HEK293T (cell line): ENCODE measurements at places on chromosomes 16 and 17.

- no peak for DNase-seq
Measured at GRCh38 chr17:17314501-17315071, 11.4 kb downstream of the NT5M start.

GRCh38 chr17:7340179-7340578, 3.9 kb downstream of the ACAP1 start:
- no peak for DNase-seq

DNA sequence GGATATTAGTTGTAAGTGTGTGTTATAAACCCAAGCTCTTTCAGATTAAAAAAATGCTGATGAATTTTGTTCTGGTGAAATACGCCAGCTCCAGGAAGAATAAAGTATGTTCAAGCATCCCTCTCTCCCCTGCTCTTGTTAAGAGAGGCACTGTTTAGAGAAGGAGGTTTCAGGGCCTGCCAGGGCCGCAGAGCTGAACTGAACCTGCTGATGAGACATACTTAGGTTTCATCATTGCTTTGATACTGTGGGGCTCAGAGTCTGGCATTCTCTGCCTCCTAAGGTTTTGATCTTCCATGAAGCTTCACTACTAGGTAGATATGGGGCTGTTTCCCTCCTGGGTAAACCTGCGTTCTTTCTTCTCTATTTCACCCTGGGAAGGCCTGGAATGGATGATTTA, 175.3 kb upstream of the FAM20A start:
- no peak for DNase-seq

GRCh38 chr17:79027925-79028491, 4.0 kb downstream of the C1QTNF1 start:
- DNase-seq: no peak

- DNase-seq: no peak
Measured at GRCh38 chr17:58321571-58322525, 6.7 kb downstream of the TSPOAP1 start.

DNA sequence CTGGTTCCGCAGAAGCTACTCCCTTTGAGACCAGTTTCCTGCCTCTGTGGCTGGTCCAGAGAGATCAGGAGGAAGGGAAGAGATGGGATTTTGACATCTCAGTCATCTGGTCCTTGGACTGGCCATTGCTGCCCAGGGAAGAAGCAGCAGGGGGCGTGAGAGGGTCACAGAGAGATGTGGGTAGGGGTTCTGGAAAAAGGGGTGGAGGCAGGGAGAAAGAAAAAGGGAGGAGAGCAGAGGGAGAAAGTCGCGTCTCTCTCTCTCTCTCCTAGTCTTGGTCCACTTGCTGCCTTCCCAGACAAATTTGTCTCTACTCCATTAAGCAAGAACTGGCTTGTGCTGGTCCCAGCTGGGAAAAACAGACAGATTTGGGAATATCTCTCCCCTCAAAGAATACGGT, 4.4 kb downstream of the SHBG start:
- peak; percentile 68 for DNase-seq

- DNase-seq: no peak
Measured at GRCh38 chr16:1119766-1120576, 23.9 kb upstream of the C1QTNF8 start.

GRCh38 chr16:53960050-53960812, 256.3 kb downstream of the FTO start:
- DNase-seq: no peak

GRCh38 chr16:48885471-48885870, 275.5 kb upstream of the N4BP1 start:
- DNase-seq: no peak

DNA sequence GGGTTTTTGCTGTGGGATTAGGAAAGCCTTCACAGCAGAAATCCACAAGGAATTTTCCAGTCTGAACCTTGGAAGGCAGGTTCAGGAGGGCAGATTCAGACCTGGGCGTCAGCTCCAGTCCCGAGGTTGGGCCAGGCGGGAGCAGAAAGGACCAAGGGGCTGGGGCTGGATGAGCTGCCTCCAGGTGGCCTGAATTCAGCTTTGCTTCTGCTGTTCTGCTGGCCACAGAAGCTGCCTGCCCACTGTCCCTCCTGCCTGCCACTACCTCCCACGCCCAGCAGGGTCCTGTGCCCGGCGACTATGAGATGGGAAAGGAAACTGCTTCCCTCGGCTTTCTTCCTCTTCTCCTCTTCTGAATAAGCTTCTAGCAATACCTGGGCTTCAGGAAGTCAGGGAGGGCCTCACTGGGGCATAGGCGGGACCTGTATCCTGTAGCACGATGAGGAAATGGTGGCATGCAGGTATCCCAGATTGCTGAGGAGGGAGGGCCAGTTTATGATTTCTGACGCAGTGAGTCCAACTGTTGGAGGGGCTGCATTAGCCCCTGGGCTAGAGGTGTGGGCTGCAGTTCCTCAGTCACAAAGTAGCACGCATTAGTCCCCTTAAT, 18.4 kb downstream of the TBX4 start:
- no peak for DNase-seq

DNA sequence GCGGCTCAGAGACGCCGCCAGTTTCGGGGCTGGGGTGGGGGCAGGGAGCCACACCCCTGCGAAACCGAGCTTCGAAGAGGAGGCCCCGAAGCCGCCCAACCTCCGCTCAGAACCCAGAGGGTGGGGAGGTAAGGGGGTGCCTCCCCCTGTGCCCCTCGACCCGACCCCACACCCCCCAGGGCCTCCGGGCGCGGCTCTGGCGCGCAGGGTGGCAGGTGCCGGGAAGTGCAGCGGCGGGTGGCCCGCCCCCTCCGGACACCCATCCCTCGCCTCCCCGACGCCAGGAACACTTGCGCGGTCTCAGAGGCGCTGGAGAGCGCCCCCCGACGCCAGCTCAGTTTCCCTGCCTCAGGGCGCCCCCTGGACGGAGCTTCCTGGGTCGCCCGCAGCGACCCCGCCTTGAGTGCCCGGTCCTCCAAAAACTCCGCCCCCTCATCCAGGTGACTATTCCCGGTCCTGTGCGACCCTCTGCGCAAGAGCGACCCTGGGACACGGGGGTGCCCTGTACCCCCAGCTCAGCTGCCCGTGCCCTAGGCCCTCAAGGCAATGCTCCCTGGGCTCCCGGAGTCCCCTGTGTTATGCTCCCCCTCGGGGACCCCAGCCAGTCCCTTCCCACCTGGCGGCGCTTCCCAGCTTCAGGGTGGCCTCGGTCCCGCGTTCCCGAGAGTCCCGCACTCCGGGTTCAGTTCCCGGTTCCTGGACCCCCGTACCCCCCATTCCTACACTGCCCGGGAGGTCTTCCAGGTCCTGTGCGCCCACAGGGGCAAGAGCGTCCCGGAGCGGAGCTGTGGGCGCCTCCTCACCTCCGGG, 562 bp downstream of the PPL start:
- DNase-seq: no peak

DNA sequence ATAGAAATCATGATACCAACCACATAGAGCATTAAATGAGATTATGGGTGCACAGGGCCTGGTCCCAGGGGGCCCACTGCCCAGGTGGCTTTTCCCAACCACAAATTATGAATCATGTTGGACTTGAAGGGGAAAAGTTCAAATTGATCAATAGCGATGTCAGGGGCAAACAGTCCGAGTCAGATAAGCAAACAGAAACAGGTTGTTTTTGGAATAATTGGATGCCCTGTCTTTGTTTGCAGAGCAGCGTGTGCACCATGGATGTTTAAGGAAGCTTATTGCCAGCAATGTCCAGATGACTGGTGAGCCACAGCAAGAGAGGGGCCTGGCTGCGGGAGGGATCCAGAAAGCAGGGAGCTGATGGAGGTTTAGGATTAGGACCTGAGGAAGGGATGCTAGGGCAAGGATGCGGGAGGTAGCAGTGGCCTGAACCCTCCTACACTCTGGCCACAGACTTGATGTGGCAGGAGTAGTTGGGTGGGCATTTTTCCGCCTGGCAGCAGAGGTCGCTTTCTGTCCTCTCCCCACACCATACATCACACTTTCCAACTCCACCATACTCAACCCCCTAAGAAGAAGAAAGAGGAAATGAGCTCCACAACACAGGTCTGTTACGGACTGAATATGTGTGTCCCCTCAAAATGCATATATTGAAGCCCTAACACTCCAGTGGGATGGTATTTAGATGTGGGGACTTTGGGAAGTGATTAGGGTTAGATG, 266.4 kb upstream of the RPL38 start:
- no peak for DNase-seq

DNA sequence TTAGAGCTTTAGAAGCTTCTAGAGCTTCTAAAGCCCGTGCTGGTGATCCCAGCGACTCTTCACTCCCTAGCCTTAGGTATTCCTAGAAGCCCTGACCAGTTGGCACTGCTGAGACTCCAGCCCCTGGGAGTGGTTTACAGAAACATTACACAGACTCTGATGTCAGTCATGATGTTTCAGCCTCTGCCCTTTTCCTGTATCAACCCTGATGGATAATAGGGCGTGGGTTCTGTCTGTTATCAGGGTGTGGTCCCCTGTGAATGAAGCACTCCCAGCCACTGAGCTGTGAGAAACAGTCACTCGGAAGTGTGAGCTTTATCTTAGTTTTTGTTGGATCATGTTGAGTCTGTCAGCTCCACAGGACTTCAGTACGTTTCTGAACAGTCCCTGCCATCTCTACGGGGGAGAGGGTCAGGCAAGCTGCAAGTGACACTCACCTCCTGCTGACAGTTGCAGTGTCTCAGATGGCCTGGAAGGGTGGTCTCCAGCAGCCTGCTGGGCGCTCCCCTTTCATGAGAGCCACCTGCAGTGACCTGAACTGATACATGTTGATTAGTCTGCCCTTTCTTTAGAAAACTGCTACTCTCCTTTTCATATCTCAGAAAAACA, 12.8 kb downstream of the GOSR2 start:
- DNase-seq: no peak

- DNase-seq: no peak
Measured at GRCh38 chr17:73240561-73240960, 21.1 kb downstream of the CPSF4L start.

DNA sequence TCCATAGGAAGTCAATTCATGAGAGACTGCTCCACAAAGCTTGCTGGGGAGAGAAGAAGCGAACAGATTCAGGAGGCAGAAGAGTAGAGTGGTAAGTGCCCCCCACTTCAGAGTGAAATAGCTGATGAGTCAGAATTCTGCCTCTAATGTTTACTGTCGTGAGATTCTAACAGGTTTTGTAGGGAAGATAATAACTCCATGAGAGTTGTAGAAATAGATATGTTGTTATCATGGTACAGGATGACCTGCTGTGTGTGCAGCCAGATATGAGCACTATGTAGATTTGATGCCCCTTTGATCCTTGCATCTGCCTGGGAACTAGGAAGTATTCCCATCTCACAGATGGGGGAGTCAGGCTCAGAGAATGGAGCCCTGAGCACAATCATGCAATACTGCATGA, 502.4 kb upstream of the CDH11 start:
- DNase-seq: no peak

- no peak for DNase-seq
Measured at GRCh38 chr17:73481676-73482075, 162.6 kb downstream of the SDK2 start.

GRCh38 chr17:42647778-42648177, 11.3 kb upstream of the TUBG2 start:
- no peak for DNase-seq

- DNase-seq: no peak
Measured at GRCh38 chr16:56057151-56057550, 134.1 kb upstream of the GNAO1 start.

DNA sequence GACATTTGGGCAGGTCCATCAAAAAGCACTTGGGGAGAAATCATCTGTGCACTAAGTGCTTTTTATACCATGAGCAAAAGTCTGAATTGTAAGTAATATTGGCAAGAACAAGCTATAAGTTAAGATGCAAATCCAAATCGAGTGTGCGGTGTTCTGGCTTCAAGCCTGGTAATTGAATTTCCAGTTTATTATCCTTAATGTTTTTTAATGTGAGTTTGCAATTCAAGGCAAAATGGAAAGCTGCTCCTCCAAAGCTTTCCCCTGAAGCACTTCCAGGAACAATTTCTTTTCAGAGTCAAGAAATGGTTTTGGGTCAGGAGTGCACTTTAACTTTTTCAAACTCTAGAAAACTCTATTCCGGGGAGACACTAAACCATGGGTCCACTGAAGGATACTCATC, 445.7 kb downstream of the TOX3 start:
- no peak for DNase-seq

DNA sequence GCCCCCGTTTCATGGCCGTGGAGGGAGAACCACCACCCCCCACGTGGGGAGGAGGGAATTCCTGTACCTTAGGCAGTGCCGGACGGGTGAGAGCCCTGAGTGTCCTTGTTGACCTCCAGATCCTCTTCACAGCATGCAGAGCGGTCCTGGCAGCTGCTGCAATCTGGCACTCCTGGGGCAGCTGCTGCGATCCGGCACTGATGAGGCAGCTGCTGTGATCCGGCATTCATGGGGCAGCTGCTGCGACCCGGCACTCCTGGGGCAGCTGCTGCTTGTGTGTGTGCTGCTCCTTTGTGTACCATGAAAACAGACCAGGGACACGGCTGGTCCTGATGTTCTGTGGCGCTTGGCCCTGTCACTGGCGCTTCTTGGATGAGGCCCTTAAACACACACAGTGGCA, 12.8 kb downstream of the ZNF778 start:
- DNase-seq: no peak

DNA sequence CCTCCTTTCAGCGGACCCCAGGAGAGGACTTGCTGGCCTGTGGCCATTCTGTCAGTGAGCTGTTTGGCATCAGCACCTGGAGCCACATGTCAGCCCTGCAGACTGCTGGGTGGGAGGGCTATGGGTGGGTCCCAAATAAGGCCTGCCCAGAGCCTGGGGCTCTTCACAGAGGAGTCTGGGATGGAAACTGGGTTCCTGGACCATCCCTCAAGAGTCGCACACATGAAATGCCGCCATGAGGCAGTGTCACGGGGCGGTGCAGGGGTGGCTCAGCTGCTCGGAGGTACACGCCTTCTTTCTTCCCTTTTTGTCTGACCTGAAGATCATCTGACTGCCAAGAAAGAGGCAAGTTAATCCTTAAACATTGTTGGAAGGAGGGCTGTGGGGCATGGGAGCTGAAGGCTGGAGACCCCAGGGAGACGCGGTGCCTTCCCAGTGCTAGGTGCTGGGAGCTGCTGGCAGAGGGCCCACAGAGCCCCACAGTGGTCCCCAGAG, 14.8 kb downstream of the MPRIP start:
- no peak for DNase-seq

DNA sequence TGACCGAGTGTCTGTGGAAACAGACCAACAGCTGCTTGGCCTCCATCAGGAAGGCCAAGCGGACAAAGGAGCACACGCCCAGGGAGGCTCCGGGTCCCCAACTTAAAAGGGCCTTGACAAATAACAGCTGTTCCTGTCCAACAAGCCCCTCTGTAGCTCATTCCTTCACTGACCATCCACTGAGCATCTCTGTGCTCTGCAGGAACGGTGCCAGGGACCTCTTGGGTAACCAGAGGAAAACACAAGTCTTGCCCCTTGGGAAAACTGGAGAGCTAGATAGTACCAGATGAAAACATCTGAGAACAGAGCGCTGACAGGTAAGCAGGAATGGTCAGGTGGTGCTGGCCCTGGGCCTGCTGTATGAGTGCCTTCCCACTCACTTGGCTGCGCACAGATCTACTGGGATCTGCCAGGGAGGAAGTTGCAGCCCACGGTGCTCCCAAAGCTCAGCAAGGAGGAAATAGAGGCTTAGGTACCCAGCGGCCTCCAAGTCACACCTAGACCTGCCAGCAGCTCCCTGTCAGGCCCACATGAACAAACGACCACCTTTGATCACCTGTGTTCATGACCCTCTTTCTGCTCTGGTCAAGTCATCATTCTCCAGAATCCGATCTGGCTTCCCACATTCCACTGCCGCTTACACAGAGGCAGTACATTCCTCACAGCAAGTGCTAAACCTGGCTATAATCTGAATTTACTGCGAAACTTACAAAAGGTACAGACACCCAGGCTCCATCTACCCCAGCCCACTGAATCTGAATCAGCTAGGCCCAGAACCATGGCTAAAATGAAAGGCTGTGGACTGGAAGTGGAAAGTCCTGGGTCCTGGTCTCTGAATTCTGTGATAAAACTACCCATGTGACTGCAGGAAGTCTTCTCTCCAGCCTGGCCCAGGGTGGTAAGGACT, 12.5 kb downstream of the DCAKD start:
- DNase-seq: no peak
